EH (cell line): ENCODE measurements at places on chromosomes 2 and 18.

- DNase-seq, result no peak
Measured at GRCh38 chr18:10783941-10784340, 258.1 kb downstream of the NAPG start.

DNA sequence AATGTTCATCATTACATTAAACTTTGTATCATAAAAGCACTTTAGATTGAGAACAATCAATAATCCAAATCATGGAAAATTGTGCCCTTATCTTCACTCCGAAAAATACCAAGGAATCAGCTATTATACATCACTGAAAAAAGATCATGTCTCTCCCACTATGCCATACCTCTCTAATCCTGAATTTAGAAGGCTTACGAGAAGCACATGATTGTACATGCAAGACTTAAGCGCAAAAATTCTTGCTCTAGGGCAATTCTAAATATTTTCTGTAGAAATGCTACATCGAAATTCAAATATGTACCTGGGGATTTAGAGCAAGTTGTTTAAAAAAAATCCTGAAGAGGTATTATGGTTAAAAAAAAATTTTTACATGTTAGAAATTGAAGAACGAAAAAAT lies 1.3 kb downstream of the CYTIP start:
- no peak for DNase-seq

GRCh38 chr2:67318993-67319481 lies 78.1 kb upstream of the ETAA1 start:
- peak; percentile 40 for DNase-seq

DNA sequence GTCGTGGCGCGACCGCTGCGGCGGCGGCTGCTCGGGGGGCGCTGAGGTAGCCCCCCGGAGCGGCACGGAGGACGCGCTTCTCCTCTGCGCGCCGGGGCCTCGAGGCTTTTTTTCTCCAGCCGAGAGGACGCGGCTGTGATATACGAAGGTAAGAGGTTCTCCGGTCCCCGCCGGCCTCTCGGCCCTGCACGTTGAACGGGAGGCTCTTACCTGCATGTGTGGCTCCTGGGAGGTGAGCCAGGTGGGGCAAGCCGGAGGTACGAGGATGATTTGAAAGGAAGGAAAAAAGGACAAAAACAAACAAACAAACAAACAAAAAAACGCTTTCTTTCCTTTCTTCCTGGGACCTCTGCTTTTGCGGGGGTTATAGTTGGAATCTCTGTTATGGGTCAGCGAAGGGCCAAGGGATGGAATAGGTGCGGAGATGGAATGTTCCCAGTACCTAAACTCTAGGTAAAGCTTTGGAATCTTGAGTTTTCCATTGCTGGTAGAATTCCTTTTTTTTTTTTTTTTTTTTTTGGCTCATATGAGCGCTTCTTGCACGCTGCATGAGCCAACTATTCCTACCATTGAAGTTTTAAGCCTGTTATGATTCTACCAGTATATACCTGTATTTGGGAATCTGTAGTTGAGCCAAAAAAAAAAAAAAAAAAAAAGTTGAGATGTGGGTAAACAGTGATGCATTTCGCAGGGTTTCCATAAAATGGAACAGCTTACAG lies 674 bp downstream of the PTPN4 start:
- DNase-seq, result no peak

DNA sequence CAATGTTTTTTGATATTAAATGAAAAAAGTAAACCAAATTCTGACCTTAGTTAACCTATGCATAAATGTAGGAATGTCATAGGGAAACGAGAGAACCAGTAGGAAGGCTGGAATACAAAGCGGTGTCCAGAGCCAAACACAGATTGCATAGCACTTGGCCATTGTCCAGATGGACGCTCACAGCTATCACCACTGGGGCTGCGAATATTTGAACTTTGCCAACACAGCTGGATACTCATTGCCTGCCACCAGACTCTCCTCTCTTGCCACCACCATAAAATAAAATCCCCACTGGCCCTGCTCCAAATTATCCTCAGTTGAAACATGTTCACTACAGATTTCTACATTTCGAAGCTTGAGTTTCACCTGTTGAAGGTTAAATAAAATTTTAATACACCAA lies 159.3 kb upstream of the GULP1 start:
- peak; percentile 7 for DNase-seq

DNA sequence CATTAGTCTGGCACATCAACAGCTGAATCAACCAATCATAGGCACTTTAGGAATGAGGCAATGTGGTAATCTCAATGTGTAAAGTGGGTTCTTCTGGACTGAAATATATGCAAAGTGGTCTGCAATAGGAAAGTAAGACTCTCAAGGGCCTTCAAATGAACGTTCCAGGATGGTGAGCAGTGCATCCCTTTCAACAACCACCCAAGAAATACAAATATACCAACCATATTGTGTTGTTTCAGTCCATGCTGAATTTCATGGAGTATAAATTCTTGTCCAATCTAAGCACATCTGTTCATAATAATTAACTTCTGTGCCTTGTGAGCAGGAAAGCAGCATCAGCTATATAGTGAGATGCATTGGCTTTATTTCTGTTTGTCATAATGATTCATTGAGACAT lies 556.2 kb downstream of the THSD7B start:
- DNase-seq, result peak; percentile 1

DNA sequence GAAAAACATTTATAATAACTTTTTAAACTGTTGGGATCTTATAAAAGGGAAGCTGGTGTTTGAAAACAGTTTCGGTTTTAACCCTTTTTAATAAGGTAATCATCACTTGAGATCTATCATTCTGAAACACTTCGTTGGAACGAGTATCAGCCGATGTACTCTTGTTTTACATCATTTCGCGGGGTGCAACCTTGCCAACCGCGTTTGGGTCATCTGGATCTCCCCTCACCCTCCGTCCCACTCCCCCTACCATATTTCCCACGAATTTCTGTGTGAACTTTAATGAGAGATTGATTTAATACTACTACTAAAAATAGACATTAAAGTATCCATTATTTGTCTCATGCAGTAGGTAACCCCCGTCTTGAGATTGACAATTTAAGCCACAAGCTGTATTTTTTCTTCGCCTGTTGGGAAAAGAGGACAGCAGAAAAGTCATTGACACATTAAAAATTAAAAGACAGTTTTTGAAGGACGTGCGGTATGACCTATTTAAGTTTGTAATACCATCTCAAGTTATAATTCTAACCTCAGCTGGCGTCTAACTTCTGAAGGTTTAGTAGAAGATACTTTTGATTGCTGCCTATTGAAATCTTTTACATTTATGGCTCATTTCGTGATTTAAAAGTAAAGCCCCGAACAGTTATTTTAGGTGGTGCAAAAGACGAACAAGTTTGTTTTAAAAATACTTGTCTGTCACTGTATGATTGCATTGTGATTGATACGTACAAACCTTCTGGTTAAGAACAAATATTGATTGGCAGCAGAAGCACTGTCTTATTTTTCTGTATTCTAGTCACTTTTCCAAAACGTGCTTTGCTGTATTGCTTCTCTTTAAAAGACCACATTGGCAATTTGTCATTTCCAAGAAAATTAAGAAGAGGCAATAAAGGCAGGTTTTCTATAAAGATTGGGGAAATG lies 1.5 kb downstream of the CREB1 start:
- DNase-seq, result no peak

DNA sequence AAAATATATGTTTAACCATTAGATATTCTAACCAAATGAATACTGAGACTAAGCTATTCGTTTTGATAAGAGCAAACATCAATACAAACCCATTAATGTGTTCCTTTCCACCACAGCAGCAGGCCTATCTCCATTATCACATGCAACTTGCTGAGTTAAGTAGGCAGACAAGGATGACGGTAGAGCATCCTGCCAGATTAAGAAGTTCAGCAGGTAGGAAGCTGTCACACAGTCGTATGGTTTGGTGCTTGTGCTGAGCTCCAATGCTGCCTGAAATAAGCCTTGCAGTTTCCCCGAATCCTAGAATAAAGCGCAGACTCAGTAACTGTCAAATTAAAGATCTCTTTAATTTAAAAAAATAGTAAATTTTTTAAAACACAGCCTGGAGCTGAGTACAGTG lies 39.6 kb downstream of the THADA start:
- no peak for DNase-seq

DNA sequence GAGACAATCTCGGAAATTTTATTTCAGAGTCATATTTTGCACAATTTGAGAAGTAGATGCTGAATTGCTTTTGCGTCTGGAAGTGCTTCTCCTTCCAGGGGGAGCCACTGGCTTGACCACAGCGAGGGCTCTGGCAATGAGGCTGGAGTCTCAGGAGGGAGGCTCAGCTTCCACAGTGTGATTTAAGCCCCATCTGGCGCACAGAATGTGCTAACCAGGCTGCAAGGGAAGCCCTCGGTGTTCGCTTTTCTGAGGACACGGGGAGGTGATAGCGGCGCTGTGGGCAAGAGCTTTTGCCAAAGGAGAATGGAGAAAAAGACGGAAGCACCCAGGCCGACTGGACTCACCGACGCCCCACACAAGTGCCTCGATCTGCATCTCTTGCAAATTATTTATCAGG lies 52.4 kb downstream of the ADI1 start:
- no peak for DNase-seq

DNA sequence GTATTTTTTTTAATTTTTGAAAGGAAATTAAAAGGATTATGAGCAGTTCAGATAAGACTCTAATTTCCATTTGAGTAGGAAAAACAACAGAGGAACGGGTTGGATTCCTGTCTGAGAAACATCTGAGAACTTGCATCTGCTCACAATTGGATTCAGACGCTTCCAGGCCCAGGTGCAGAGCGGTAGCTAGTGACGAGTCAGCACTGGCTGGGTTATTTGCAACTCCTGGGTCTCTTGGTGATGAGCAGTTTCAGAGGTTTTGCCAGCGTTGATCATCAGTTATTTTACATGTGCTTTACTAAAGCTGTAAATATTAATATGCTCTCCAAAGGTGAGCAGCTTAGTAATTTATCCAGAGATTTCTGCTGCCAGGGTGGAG lies 39.1 kb upstream of the B3GNT7 start:
- DNase-seq, result no peak

GRCh38 chr2:136124805-136125204 lies 6.9 kb upstream of the CXCR4 start:
- DNase-seq, result no peak

GRCh38 chr18:5512176-5512575 lies 31.6 kb downstream of the EPB41L3 start:
- DNase-seq, result no peak

GRCh38 chr18:55346961-55347740 lies 240.8 kb downstream of the TCF4 start:
- no peak for DNase-seq

- DNase-seq, result no peak
Measured at GRCh38 chr2:241764275-241765241, 12.1 kb upstream of the GAL3ST2 start.

DNA sequence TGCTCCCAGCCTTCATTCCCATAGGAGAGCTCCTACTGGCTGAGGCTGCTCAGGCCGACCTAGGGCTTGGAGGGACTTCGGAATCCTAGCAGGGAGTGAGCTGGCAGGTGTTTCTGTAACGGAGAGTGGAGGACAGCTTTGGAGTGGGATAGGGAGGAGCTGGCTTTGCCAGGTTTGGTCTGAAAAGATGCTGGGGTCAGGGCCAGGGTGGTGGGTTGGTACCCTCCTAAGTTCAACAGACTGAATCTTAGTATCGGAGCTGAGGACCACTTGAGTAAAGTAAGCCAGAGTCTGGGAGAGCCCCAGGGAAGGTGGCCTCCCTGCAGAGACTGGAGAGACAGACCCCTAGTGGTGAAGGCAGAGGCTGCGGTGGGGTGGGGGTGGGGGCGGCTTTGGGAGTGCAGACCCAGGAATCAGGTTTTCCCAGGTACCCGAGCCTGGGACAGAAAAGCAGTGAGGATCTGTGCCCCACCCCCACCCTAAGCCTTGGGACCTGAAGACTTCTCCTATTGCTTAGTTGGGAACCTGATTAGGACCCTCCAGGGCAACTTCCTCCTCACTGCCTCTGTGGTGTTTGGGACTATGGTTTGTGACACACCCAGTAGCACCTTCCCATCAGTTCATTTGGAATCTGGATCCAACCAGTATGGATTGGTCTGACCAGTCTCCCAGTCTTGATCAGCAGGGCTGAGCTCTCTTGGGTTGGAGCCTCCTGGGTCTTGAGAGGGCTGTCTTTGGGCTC lies 3.0 kb downstream of the CNNM4 start:
- peak; percentile 29 for DNase-seq

DNA sequence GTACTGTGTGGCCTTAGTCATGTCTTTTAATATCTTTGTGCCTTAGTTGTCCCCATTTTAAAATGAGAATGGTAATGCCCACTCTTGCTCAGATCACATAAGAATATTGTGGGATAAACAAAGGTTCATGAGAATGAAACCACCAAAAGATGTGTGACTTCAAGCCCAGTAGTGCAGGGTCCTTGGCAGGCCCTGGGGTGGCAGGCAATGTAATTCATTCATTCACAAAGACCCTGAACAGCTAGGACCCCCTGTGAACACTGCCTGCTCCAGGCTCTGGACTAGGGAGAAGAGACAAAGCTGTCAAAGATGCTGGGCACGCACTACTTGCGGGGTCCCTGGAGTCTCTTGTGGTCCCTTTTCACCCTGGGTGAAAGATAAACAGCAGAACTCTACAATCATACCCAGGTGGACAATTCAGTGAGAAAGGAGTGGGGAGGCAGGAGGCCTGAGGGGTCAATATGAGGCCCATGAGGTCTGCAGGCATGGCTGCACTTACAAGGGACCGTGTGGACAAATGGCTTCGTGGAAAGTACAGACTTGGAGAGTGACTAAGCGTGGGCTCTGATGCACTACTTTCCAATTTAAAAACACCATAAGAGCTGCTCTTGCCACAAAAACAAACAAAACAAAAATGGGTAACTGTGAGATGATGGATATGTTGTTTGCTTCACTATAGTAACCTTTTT lies 136.1 kb downstream of the SMAD7 start:
- peak; percentile 44 for DNase-seq

DNA sequence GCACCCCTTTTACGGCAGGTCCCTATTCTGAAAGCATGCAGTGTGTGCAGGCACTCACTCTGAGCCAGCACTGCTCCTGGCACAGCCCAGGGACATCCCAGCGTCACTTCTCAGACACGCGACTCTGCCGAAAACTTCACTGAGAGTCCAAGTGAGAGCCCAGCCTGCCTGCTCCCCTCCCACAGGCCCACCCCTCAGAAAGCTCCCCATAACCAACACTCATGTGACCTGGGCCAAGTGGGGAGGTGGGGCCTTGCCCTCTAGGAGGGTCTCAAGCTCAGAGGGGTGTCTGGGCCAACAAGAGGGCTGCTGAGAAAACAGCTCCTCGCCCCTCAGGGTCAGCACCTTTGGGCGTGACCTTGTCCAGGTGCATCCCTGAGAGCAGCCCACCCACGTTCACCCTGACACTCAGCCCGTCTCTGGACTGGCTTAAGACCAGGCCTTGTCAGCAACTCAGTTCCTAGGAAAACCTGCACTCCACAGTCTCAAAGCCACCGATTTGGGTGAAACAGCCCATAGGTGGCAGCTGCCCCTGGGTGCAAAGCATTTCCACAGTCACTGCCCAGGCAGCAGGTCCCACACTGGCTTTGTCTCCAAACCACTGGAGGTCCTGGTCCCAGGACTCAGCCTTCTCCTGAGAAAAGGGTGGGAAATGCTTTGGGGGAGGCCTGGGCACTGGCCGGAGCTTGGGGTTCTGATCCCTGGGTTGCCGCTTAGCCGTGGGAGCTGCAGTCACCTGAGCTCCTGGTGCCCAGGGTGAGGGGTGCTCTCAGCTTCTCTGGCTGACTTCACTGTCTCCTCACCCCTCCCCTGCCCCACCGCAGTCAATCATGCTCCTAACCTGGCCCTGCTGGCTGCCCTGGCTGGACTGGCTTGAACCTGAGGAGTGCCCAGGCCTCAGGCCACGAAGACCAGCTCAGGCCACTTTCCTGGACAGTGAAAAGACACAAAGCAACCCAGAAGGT lies 209.6 kb downstream of the HDAC4 start:
- DNase-seq, result no peak

- no peak for DNase-seq
Measured at GRCh38 chr18:48163738-48164115, 233.3 kb upstream of the SMAD2 start.
